GM12878 (cell line): ENCODE measurements at places on chromosomes 3 and 15.

DNA sequence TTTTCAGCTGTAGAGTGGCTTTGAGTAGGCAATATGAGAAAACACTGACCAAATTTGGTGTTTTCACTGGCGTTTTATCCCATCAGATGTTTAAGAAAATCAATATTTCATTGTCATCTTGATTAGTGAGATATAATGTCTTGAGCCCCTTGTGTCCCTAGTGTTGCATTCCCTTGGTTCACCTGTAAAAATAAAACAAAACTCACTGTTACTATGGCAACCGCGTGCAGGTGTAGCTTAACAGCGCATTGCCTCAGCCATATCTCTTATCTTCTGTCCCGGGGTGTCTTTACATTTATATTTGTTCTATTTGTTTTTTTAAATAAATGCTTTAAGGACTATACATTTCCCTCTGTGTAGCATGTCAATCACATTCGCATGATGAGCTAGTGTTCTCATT lies 551.6 kb downstream of the ZIC1 start:
- no peak for DNase-seq

DNA sequence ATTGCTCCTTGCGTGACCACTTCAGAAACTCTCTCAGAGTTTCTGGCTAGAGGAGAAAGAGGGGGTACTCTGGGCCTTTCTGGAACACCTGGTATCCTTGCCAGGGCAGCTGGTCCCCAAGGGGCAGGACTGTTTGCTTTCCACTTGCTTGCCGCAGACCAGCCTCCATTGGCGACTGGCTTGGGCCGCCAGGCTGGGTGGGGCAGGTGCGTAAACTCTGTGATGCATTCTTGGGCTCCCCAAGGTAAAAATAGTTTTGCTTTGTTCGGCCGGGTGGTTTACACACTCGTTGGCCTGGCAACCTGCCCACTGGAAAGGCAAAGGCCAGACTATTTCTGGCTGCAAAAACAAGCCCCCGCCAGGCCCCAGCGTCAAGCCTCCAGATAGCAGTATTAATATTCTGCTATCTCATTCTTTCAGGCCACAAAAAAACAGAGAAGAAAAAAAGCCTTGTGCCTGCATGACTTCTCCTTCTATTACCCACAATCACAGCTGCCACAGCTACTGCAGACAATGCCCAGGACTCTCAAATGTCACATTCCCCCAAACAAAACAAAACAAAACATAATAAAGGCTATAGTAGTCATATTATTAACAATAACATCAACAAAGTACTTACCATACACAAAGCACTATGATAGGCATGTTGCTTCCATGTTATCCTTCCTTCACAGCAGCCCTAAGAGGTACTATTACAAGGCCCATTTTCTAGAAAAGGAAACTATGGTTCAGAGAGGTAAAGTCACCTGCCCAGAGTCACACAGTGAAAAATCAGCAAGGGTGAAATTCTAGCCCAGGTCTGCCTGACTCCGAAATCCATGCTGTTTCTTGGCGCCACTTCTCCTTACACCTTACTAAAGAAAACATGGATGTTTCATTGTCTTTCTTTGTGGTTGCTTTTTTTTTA lies 14.0 kb upstream of the SSUH2 start:
- DNase-seq = peak; percentile 45

GRCh38 chr3:40476478-40477470 lies at the start of gene ZNF619:
TSS of gene ZNF619 (plus strand) at chr3:40477122. CDS start at chr3:40477980, 858 bp downstream.
- no peak for DNase-seq

DNA sequence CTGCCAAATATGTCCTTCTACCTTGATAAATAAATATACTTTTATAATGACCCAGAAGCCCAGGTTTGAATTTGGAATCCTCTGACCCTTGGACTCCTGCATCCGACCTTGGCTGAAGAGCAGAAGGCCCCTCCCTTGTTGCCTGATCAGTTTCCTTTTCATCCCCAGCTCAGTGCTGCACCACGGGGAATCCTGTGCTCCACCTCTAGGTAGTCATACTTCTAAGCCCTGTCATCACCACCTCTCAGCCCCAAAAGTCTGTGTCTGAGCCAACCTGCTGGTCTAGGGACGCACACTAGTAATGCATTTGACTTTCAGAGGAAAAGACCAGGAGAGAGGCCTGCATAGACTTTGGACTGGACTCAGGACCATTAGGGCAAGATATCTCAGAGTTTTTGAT lies 310.6 kb downstream of the NLGN1 start:
- no peak for DNase-seq

GRCh38 chr3:189324538-189325138 lies 152.9 kb downstream of the TPRG1 start:
- peak; percentile 94 for DNase-seq

DNA sequence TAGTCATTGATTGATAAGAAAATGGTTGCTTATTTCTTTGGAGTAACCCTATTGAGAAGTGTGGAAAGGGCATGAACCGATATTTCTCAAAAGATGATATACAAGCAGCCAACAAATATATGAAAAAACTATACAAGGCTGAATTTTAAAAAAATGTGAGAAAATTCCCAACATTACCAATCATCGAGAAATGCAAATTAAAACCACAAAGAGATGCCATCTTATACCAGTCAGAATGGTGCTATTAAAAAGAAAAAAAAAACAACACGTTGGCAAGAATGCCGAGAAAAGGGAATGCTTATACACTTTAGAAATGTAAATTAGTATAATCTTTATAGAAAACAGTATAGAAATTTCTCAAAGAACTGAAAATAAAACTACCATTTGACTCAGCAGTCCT lies 77.7 kb upstream of the ROBO1 start:
- no peak for DNase-seq

- DNase-seq = no peak
Measured at GRCh38 chr3:9783954-9784353, 8.3 kb downstream of the TADA3 start.

GRCh38 chr3:115766587-115767482 lies 143.5 kb downstream of the GAP43 start:
- DNase-seq = no peak

DNA sequence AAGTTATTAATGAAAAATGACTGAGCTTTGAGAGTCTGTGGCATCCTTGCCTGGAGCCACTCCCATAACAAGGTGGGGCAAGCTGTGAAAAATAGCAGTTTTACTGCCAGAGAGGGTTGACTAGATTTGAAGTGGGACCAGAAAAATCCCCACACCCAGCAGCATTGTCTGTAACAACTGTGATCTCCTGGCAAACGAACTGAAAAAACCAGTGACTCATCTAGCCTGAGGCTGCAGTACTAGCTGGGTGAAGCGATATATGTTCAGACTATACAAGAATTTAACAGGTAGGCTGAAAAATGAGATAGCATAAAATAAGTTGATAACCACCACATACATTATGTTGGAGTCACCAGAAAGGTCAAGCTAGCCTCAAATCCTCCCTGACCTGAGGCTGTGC lies 64.0 kb downstream of the DPH6 start:
- no peak for DNase-seq

DNA sequence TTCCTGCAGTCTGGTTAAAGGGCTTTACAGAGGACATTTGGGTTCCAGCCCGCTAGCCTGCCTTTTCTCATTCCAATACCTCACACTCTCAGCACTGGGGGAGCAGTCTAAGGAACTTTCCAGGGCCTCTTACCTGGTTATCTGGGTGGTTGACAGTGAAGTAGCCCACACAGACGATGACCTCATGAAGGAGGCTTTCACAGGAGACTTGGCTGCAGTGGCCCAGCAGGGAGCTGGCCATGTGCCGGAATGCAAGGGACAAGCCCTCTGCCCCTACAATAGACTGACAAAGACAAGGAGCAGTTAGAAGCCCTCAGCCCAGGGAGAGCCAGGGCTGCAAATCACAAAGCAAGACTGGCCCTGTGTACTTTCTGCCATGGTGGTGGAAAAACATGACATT lies 39.5 kb downstream of the ISL2 start:
- DNase-seq = no peak

DNA sequence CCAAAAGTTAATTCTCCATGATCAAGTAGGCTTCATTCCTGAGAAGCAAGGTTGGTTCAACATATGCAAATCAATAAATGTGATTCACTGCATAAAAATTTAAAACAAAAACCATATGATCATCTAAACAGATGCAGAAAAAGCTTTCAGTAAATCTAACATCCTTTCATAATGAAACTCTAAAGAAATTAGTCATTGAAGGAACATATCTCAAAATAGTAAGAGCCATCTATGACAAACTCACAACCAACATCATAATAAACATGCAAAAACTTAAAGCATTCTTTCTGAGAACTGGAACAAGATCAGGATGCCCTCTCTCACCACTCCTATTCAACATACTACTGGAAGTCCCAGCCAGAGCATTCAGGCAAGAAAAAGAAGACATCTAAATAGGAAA lies 254.1 kb downstream of the AGBL1 start:
- no peak for DNase-seq

GRCh38 chr3:2661078-2661477 lies 449.1 kb downstream of the IL5RA start:
- no peak for DNase-seq

- DNase-seq = no peak
Measured at GRCh38 chr15:85800478-85801123, 5.9 kb upstream of the KLHL25 start.

DNA sequence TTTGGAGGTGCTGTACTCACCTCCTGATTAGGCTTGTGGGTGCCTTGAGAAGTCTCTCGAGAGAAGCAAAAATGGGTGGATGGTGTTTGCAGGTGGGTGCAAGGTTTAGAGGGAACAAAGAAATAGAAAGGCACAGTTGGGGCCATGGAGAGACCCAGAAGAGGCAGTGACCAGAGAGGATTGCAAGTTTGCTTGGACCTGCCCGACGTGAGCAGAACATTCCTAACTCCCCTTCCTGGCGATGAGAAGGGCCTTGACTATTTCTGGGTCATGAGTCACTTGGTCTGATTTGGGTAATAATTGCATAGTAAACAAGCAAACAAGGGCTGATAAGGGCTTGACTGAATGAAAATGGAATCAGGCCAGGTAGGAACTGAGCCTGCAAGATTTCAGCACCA lies 7.0 kb upstream of the CTSH start:
- no peak for DNase-seq

GRCh38 chr3:147414390-147415138 lies 5.4 kb downstream of the ZIC1 start:
- DNase-seq = no peak

DNA sequence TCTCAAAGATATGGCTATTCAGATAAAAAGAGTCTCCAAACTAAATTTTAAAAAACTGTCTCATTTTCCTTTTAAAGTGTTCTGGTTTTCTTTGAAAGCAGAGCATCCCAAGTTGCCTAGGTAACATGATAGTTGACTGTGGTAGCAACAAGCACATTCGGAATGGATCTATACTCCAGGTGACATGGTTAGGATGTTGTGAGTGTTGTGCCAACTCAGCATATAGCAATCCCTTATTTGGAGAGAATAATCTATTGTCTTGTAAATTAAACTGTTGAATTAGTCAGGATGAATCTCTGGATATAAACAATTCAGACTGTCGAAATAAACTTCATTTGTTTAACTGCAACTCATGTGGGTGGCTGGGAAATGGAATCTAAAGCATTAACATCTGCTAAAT lies 418.6 kb downstream of the TUSC7 start:
- no peak for DNase-seq

DNA sequence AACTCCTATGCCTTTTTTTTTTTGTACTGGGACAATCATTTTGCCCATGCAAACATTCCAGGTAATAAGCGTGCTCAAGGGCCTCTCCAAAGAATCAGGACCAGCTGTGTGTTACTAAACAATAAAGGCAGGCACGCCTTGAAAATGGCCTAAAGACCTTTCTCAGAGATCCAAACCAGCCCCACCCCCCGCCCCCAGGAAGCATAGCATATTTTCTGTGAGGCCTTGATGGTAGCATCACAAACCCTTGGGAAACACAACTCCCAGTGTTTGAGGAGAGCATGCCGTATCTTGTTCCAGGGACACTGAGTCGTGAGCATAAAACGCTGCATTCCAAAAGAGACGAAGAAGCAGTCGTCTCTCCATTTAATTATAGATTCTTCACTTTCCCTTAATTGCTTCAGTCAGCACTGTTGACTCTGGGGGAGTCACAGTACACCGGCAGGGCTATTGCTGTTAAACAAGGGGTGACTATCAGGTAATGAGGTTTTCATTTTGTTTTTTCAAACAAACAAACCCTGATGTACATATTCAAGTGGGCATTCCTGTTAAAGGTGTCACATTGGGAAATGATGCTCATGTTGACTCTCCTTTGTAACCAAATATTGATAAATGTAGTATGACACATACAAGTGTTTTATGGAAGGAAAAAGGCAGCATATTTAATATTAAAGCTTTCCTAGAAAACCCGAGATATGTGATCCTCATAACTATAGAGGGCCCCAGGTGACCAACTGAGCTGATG lies 4.4 kb upstream of the TPM1 start:
- DNase-seq = no peak

DNA sequence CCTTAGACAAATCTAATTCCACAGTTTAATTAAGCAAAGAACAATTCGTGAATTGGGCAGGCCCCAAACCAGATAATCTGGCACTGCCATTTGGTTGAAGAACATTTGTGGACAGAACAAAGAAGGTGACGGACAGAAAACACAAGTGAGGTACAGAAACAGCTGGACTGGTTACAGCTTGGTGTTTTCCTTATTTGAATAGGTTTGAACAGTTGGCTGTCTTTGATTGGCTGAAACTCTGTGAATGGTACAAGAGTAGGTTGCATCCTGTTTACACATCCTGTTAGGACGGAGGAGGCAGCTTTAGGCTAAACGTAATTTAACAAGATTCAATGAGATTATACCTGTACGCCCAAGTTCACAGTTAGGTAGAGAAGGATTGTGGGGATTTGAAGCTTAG lies 114.4 kb downstream of the LPP start:
- no peak for DNase-seq

DNA sequence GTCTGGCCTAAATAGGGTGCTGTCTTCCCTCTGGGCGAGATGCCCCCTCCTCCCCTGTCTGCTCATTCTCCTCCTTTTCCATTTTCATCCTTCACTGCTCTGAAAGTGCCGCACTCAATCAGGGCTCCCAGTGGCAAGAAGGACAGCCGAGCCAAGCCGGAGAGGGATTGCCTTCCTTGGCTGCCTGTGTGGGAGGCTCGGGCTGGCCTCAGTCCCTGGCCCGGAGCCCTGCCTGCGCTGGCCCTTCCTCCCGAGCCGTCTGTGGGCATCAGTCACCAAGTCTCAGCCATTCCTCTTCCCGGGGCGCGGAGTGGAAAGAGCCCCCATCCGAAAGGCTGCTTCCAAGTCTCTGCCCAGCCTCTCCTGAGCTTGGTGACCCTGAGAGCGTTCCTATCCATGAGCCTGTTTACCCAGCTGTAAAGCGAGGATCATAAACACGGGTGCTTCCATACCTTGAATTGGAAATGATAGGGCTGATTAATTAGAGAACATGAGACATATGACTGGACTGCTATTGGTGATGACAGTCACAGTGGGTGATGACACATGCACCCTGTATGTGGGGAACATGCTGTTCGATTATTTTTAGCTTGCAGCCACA lies 59.1 kb upstream of the TLE3 start:
- DNase-seq = no peak

- no peak for DNase-seq
Measured at GRCh38 chr3:52892290-52892624, 5.1 kb downstream of the STIMATE start.

GRCh38 chr3:119937229-119937628 lies 155.3 kb downstream of the NR1I2 start:
- peak; percentile 78 for DNase-seq
